Stimulated activated CD8-positive, alpha-beta memory T cell treated with anti-CD3 and anti-CD28 coated beads, Interleukin-2, amount 100 ng/mL, for 48 hours (primary cell): ENCODE measurements at places on chromosomes 16 and 17.

- DNase-seq = no peak
Observed at GRCh38 chr16:85084841-85085510, 27.3 kb downstream of the CIBAR2 start.

DNA sequence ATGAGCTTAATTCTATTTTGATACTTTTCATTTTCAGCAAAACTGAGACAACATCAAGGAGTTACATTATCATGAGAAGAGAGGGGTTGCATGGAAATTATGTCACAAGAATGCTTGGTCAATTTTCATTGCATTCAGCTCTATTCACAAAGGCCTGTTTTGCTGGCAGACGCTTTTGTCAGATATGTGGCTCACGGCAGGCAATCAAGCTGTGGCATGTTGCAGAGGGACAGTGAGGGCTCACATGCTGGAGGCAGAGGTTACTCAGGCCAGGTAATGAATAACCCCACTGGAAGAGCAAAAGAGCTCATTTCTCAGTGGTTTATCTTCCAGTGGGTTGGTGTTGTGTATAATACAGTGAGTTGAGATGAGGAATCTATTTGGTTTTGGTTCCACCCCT, 98.7 kb upstream of the RBFOX1 start:
- DNase-seq = no peak

DNA sequence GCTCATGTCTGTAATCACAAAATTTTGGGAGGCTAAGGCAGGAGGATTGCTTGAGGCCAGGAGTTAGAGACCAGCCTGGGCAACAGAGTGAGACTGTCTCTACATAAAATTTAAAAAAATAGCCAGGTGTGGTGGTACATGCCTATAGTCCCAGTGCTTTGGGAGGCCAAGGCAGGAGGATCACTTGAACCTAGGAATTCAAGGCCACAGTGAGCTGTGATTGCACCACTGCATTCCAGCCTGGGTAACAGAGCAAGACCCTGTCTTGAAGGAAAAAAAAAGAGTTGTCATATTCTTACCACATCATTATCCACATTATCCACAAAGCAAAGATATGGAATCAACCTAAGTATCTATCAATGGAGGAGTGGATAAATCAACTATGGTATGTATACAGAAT, 21.0 kb upstream of the MAPK3 start:
- no peak for DNase-seq

- peak; percentile 20 for DNase-seq
Observed at GRCh38 chr16:67967958-67968399, 458 bp downstream of the SLC12A4 start.

DNA sequence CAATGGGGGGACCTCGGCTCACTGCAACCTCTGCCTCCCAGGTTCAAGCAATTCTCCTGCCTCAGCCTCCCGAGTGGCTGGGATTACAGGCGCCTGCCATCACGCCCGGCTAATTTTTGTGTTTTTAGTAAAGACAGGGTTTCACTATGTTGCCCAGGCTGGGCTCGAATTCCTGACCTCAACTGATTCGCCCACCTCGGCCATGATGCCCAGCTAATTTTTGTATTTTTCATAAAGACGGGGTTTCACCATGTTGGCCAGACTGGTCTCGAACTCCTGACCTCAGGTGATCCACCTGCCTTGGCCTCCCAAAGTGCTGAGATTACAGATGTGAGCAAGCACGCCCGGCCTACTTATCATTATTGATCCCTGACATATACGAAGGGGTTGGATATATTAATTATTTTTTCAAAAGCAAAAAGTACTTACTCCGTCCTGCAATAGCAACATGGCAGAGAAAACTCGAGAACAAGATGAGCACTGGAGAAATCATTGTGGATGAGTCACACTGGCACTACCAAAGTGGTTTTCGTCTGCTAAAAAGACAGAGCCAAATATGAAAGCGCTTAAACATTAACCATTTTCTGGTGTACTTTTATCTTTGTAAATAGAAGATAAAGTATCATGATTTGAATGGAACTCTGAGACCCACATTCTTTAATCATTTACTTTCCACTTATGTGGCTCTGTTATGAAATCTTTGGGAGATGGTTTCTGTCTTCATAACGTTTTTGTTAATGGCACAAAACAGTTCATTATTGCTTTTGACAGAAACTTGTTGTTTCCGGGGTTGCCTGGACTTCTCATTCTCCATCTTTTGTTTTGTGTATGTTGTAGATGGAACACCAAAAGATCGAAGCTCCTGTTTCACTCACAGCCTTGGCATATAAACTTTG, at the start of gene APOH:
APOH (minus strand) TSS at position 529 of the 896 bp plus-strand sequence; CDS start at position 493, 36 bp downstream.
- DNase-seq = no peak

GRCh38 chr17:31754239-31754945, 104.7 kb downstream of the COPRS start:
- no peak for DNase-seq

GRCh38 chr16:50531901-50532300, 16.3 kb upstream of the NKD1 start:
- no peak for DNase-seq

GRCh38 chr17:7471729-7472128, 7.7 kb downstream of the ZBTB4 start:
- no peak for DNase-seq

DNA sequence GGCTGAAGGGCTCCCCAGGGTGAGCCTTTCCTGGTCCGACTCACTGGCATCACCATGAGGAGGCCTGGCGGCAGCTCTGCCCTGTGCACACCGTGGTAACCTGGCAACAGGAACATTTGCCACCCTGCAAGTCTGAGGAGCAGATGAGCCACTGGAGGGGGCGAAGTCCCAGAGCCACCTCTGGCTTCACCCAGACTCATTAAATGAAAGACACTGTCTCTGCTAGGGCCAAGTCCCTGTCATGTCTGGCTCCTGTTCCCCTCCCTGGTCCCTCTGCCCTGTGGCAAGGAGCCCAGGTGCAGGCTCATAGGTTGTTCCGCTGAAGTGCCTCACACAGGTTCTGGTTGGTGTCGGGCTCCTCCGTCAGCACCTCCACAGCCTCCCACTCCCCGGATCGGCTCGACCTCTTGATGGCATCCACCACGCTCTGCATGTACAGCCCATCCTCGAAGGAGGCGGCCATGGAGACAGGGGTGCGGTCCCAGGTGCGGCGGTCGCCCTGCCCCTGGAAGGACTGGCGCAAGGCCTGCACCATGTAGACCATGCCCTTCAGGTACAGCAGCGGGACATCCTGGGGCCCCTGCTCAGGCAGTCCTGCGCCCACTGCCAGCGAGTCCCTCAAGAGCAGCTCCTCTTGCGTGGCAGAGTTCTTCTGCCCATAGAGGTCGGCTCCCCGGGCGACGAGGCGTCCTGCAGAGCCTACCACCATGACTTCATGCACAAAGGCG, 8.4 kb downstream of the C16orf86 start:
- no peak for DNase-seq

DNA sequence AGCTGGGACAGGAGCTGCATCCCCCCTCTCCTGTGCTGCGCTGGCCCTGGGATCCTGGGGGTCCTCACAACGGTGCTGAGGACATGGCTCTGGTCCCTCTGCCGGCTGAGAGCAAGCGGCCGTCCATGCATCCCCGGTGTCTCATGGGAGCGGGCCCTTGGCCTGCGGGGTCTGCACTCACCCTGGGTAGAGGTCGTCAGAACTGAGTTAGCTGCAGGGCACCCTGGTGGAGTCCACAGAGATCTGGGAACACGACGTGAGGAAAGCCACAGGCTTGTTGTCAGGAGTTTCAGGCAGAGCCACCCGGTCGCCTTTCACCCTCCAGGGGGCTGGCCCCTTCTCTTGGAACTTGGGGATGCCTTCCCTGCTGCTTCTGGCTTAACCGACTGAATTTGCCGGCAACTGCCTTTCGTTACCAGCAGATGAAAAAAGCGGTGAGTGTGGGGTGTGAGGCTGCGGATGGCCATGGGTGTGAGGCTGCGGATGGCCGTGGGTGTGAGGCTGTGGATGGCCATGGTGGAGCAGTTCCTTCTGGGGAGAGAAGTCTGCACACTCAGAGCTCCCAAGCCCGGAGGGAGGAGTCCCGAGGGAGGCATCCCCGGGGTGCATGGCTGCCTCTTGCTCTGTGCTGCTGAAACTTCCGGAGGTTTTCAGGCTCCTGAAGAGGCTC, 81.7 kb downstream of the LMF1 start:
- DNase-seq = no peak

GRCh38 chr17:44672479-44673093, 16.3 kb downstream of the MEIOC start:
- DNase-seq = no peak

GRCh38 chr17:28372203-28372944, 880 bp downstream of the SARM1 start:
- peak; percentile 13 for DNase-seq

GRCh38 chr16:74580833-74581232, 26.1 kb downstream of the GLG1 start:
- no peak for DNase-seq

DNA sequence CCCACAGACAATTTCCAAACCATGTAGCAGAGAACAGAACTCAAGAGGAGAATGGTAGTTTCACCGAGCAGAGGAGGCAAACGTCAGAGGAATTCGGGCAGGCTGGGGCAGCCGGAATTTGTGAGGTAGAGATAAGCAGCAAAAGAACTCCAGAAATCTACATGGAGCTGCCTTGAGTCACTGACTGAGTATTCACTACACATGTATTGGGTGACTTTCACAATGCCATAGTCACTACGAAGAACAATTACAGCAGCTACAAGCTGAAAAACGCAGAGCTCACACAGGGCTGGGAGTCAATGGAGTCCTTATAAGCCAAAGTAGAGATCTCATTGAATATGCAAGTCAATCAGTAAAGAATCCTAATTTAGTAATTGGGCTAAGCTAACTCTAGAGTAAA, 13.4 kb downstream of the CMC2 start:
- DNase-seq = no peak

DNA sequence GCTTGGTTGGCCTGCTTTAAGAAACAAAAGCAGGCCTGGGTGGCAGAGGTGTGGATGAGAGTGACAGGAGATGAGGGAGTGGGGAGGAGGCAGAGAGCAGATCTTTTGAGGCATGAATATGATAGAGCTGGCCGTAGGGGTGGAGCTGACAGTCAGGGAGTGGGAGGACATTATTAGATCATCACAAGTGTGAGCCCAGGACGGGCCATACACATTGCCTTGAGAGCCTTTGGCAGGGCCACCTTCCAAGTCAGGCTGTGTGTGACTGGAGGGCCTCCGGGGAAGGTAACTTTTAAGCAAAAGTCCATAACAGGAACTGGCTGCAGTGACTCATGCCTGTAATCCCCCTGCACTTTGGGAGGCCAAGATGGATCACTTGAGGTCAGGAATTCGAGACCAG, 26.3 kb downstream of the GINS3 start:
- DNase-seq = no peak

DNA sequence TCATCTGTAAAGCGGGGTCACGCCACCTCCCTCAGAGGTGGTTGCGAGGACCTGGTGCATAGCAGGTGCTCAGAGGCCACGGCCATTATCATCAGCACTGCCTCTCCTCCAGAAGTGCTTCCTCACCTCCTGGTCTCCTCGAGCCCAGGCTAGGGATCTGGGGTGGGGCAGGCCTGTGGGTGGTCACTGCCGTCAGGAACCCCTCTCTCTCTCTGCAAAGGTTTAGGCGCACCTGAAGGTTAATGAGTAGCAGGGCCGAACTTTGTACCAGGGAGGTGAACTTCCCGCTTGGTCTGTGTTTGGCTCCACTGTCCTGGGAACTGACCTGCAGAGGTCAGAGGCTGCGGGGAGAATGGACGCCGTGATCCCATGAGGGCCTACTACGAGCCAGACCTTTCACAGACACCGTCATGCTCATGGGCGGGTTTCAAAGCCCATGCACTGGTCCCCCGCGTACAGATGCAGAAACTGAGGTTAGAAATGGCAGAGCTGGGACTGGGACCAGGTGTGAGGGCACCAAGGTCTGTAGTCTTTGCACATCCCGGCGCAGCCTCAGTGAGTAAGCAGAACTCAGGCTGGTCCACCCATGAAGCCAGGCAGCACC, 13.8 kb downstream of the JUP start:
- DNase-seq = no peak

- peak; percentile 95 for DNase-seq
Observed at GRCh38 chr17:21457051-21458026, 81.2 kb downstream of the KCNJ12 start.

GRCh38 chr16:62035115-62036092, 834 bp downstream of the CDH8 start:
- DNase-seq = no peak

DNA sequence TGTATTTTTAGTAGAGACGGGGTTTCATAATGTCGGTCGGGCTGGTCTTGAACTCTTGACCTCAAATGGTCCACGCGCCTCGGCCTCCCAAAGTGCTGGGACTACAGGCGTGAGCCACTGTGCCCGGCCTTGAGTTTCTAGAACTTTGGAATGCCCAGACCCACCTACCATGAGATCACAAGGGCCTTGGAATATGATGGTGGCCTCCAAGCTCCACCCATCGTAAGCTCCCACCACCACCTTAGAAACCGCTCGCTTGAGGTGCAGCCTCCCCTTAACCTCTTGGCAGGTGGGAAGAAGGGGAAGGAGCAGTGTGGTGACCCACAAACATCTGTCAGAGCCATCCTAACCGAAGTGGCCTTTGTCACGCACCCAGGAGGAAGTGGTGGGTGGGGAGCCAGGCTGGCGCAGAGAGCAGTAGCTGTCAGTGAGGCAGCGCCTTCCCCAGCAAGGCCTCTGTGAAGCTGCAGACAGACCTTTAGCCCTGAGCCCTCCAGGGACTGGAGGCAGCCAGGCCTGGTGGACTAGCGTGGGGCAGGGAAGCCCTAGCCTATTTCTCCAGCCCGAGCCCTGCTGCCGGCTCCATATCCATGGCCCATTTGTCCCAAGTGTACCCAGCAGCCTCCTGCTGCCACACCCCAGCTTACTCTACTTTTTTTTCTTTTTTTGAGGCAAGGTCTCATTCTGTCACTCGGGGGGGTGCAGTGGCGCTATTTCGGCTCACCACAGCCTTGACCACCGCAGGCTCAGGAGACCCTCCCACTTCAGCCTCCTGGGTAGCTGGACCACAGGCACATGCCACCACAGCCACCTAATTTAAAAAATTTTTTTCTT, 13.1 kb upstream of the SEPHS2 start:
- DNase-seq = peak; percentile 80

GRCh38 chr16:5257462-5257861, 159.9 kb upstream of the EEF2KMT start:
- DNase-seq = no peak

DNA sequence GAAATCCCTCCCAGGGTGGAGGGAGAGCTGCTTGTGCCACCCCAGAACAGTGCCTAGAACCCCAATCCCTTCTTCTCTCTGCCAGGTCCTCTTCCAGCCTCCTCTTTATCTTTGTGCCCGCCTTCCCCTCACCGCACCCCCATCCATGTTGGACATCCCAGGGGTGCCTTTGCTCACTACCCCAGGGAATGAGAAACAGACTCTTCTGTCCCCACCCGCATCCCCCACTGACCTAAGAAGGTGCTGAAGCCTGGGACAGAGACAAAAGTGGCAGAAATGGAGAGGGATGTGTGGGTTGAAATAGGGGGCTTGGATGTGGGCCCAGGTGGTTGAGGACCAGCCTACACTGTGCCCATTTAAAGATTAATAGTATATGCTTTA, 17.0 kb downstream of the ALOX15B start:
- no peak for DNase-seq

- no peak for DNase-seq
Observed at GRCh38 chr17:2198927-2199326, 104.7 kb downstream of the SMG6 start.

- DNase-seq = no peak
Observed at GRCh38 chr16:81437865-81438264, 6.7 kb upstream of the CMIP start.

- no peak for DNase-seq
Observed at GRCh38 chr17:3918372-3919122, 2.3 kb upstream of the P2RX1 start.

- DNase-seq = no peak
Observed at GRCh38 chr16:74560912-74561311, 46.0 kb downstream of the GLG1 start.
